Fibroblast of lung (primary cell): ENCODE measurements at places on chromosomes 4 and X.

DNA sequence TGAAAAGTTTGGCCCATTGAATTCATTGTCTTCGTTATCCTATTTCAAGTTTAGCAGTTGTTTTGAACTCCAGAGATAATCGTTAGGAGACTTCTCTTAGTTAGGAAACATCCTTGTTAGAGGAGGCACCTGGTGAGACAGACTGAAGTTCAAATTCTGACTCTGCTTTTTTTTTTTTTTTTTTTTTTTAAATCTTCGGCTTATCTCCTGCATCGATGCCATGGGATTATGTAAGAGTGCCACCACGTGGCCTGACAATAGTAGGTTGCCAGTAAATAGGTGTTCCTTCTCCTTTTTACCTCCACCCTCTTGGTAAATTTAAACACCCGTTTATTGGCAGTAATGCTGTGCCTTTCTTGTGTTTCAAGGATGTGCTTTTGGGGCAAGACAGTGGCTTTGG is 149.3 kb downstream of the SOWAHB start:
- no peaks in the 10 kb centered on the region for H3K36me3 ChIP-seq
- H3K4me3 ChIP-seq: no peak overlapping the region
- peaks cover 13% of the 10 kb centered on the region for H3K4me1 ChIP-seq
- no peaks in the 10 kb centered on the region for H3K27me3 ChIP-seq

DNA sequence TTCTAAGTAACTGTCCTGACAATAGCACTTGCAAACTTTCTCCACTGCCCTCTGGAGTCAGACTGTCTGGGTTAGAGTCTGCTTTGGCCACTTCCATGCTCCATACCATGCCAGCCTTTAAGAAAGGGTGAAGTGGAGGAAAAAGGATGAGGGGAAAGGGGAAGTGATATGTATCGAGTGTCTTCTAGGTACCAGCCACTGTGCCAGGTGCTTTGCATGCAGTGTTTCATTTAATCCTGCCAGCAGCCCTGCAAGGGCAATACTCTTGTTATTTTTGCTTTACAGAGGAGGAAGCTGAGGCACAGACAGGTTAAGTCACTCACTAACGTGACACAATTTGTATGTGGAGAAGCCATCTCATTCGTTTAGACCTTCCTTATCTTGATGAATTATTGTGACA is 55.6 kb downstream of the RTL9 start:
- peaks cover 14% of the 10 kb centered on the region for H3K4me1 ChIP-seq
- peak overlapping the region; percentile 33 for H3K27ac ChIP-seq
- DNase-seq: no peak
- no peaks in the 10 kb centered on the region for H3K36me3 ChIP-seq

DNA sequence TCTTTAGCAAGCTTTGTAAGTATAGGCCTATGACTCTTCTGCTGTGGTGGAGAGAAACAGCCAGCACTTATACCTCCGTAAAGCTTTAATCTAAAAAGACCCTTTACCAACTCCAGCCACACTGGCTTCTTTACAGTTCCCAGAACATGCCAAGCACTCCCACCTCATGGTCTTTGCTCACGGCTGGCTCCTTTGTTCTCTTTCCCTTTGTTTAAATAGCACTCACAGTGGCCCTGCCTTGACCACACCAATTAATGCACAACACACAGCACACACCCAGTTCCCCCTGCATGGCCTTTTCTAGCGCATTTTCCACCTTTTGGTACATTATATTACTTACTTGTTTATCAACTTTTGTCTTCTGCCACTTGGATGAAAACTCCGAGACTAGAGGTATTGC is 18.9 kb downstream of the PPID start:
- H3K4me3 ChIP-seq: no peak overlapping the region
- no peaks in the 10 kb centered on the region for H3K27me3 ChIP-seq
- no peak overlapping the region for H3K27ac ChIP-seq
- DNase-seq: no peak
- no peaks in the 10 kb centered on the region for H3K4me1 ChIP-seq

GRCh38 chr4:5220028-5220427 is 168.7 kb downstream of the STK32B start:
- H3K4me3 ChIP-seq: no peak overlapping the region
- H3K27me3 ChIP-seq: no peaks in the 10 kb centered on the region

GRCh38 chrX:136999024-136999423 is 34.8 kb downstream of the GPR101 start:
- H3K36me3 ChIP-seq: no peaks in the 10 kb centered on the region
- no peak for DNase-seq
- no peaks in the 10 kb centered on the region for H3K27me3 ChIP-seq
- H3K27ac ChIP-seq: no peak overlapping the region
- no peak overlapping the region for H3K4me3 ChIP-seq

DNA sequence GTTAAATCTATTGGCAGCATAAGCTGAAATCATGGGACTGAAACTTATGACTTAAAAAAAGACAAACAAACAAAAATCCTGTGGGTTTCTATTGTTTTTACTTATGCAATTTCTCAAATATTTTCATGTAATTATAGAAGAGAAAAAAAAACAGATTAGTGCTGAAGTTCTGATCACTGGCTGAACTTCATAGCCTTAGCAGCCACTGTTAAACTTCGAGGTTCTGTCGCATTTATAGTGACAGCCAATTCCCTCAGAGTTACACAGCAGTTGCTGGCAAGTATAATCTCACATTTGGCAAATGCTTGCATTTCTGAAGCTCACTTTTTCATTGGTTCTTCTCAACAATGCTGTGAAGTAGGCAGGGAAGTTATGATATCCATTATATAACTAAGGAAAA is 748.9 kb upstream of the MAGEB2 start:
- H3K4me1 ChIP-seq: no peaks in the 10 kb centered on the region
- no peak overlapping the region for H3K4me3 ChIP-seq
- no peaks in the 10 kb centered on the region for H3K36me3 ChIP-seq
- DNase-seq: peak; percentile 30
- no peaks in the 10 kb centered on the region for H3K27me3 ChIP-seq
